Effector memory CD4-positive, alpha-beta T cell (primary cell): ENCODE measurements at places on chromosomes 12 and 14.
A peak's percentile ranks its signal among the peaks of the same experiment; 100 is the strongest.

DNA sequence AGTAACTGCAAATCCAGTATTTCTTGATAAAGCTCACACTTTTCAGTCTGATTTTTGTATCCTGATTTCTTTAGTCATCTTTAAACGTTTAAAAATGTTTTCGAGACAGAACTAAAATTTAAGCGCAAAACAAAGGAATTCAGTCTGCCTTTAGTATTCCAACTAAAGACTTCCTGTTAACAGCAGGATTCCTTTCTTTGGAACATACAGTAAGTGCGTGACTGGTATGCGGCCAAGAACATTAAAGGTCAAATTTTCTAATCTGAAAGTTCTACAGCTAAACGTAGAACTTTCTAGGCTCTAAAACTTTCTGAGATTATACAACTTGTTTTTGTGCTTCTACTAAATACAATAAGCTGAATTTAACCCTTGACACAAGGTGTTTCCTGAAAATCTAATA is 9.9 kb downstream of the SAV1 start:
- no peak overlapping the region for H3K27ac ChIP-seq
- no peaks in the 10 kb centered on the region for H3K27me3 ChIP-seq
- H3K4me3 ChIP-seq: no peak overlapping the region

GRCh38 chr14:88864198-88864597 is 39.7 kb downstream of the TTC8 start:
- no peak overlapping the region for H3K4me3 ChIP-seq
- no peaks in the 10 kb centered on the region for H3K4me1 ChIP-seq
- no peaks in the 10 kb centered on the region for H3K27me3 ChIP-seq

DNA sequence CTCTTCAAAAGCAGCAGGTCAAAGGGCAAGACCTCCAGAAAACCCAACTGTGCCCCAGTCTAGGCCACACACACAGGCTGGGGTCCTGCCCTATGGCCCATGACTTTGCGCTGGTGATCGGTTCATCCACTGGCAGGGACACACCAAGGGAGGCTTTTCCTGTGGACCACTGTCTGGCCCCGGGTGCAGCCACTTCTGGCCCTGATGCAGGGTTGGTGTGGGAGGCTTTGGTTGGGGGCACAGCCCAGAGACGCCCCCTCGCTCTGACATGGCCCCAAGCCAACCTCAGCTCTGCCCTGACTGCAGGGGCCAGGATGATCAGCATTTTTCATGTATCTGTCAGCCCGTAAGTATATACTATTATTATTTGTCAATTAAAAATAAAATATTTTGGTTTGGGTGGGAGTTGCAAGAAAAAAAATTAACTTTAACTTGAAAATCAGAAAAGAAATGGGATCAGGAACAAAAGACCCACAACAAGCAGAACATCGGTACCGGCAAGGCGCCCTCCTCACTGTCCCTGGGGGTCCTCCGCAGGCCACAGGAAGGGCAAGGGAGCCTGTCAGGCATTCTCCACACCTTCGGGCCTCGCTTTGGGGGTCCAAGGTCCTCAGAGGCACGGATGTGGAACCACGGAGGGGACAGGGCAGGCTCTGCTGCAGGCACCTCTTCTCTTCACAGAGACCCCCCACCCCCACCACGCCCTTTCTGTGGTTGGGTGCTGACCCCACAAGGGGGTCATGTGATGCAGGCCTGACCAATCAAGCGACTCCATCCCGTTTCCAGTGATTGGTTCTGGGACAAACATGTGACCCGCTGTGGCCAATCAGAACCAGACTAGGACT is 181.5 kb upstream of the SFSWAP start:
- no peak overlapping the region for H3K27ac ChIP-seq
- H3K27me3 ChIP-seq: no peaks in the 10 kb centered on the region
- no peak for DNase-seq
- no peaks in the 10 kb centered on the region for H3K36me3 ChIP-seq

GRCh38 chr12:100254876-100255275 is 12.0 kb downstream of the DEPDC4 start:
- no peak overlapping the region for H3K27ac ChIP-seq
- DNase-seq: no peak
- no peaks in the 10 kb centered on the region for H3K36me3 ChIP-seq
- no peaks in the 10 kb centered on the region for H3K27me3 ChIP-seq
- no peak overlapping the region for H3K4me3 ChIP-seq
- no peaks in the 10 kb centered on the region for H3K4me1 ChIP-seq

GRCh38 chr14:56810147-56810719 is at the start of gene OTX2:
TSS of gene OTX2 (minus strand) at chr14:56810479. CDS start at chr14:56805456, 5,023 bp downstream.
- no peak within 1 kb of the TSS for H3K4me3 ChIP-seq
- no peaks in the 10 kb centered on the region for H3K36me3 ChIP-seq
- peaks cover 35% of the 10 kb centered on the region for H3K27me3 ChIP-seq
- H3K4me1 ChIP-seq: peaks cover 5% of the 10 kb centered on the region
- no peak for DNase-seq
- no peak within 1 kb of the TSS for H3K27ac ChIP-seq

- peaks cover 21% of the 10 kb centered on the region for H3K4me1 ChIP-seq
- H3K36me3 ChIP-seq: no peaks in the 10 kb centered on the region
- H3K4me3 ChIP-seq: no peak overlapping the region
- H3K27me3 ChIP-seq: no peaks in the 10 kb centered on the region
- no peak for DNase-seq
These were observed 50.3 kb upstream of the PPP2R5C start for GRCh38 chr14:101711041-101711856.

DNA sequence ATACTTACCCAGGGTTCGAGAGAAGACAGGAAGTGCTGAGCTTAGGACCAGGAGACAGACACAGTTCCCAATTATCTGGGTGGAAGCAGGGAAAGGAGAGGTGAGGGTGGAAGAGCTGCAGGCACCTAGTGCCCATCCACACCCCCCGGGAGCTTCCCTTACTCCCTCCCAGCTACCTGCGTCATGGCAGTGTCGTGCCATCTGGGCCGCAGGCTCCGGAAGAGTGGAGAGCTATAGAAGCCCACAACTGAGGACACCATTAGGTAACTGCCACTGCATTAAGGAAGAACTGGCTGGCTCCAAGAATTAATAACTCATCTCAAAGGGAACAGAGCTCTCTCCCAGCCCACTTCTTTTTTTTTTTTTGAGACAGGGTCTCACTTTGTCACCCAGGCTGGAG is 5.8 kb upstream of the DHH start:
- no peak overlapping the region for H3K4me3 ChIP-seq
- no peaks in the 10 kb centered on the region for H3K27me3 ChIP-seq
- H3K27ac ChIP-seq: no peak overlapping the region
- H3K36me3 ChIP-seq: peaks cover 68% of the 10 kb centered on the region

DNA sequence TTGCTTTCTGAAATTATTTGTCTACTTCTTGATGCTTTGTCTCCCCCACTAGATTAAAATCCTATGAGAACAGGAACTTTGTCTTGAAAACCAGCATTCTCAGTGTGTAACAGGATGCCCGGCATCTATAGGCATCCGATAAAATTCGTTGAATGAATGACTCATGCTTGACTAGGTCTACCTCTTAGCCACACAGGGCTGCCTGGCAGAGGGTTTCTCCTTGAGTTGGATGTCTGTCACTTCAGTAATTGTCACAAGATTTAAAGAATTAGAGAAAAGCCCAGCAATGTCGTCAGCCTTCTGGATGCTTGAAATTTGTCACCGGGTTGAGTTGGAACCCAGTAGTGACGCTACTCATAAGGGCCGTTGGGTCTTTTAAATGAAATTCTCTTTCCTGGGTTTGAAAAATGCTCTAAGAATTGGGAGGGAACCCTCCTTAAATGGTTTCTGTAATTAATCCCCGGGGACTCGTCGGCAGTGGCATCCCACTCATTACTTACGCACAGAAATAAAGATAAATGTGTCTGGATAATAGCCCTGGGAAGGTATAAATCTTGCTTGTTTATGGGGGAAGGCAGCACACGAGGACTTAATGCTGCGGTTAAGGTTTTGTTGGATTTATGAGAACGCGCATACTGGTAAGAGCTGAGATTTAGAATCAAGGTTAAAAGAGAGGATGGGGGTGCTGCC is 194.1 kb downstream of the AACS start:
- no peak overlapping the region for H3K27ac ChIP-seq

GRCh38 chr12:8087666-8088065 is 5.6 kb downstream of the NECAP1 start:
- H3K36me3 ChIP-seq: peaks cover 30% of the 10 kb centered on the region
- H3K27me3 ChIP-seq: no peaks in the 10 kb centered on the region
- H3K4me1 ChIP-seq: peaks cover 32% of the 10 kb centered on the region
- peak overlapping the region; percentile 51 for H3K27ac ChIP-seq

DNA sequence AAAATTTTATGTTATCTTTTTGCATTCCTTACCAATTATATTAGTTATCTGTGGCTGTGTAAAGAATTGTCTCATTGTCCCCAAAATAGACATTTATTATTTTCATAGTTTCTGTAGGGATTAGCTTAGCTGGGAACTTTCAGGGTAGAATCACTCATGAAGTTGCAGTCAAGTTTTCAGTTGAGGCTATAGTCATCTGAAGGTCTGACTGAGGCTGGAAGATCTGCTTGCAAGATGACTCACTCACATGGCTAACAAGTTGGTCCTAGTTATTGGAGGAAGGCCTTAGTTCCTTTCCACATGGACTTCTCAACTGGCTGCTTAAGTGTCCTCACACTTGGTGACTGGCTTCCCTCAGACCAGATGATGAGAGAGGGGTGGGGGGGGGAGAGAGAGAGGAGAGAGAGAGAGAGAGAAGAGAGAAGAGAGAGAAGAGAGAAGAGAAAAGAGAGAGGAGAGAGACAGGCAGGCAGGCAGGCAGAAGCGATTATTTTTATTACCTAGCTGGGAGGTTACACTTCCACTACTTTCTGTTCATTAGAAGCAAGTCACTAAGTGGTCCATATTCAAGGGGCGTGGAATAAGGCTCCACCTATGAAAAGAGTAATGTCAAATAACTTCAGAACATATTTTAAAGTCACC is 6.4 kb downstream of the AP5M1 start:
- H3K4me1 ChIP-seq: no peaks in the 10 kb centered on the region
- H3K4me3 ChIP-seq: no peak overlapping the region
- H3K27me3 ChIP-seq: no peaks in the 10 kb centered on the region
- H3K36me3 ChIP-seq: peaks cover 17% of the 10 kb centered on the region
- H3K27ac ChIP-seq: no peak overlapping the region
- no peak for DNase-seq
